ENCODE measurements at places on chromosomes 11 and 22.

GRCh38 chr22:42368379-42369249 is 63.6 kb downstream of the NFAM1 start:
- DNase-seq, result peak; percentile 41

DNA sequence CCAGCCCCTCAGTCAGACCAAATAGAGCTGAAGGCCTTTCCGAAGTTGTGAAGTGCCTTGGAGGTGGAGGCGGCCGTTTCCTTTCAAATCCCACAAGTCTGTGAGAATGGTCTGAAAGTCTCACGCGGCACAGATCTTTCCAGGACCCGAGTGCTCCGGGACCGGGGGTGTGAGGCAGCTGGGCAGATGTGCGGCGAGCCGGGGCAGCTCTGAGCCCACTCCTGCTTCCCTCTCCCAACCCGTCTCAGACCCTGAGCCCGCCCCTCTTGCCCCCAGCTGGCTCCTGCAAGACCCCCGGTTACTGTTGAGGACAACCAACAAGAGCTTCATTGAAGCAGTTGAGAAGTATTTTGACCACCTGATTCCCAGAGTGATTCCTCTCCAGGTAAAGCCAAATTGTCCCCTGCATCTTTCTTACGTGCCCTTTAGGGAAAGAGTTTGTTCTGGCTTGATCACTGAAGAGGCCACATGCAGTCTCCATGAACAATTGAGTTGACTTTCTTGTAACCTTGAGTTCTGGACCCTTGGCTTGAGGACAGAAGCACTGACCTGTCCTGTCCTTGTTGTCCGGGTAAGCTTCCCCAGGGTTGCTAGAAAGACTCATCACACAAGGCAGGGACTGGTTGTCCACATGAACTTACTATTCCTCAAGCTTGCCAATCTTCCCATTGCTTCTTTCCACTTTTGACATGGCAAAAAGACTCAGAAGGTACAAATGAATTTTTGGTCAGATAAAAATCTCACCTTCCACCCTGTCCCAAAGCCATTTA is 7.5 kb downstream of the GLB1L3 start:
- DNase-seq, result no peak

DNA sequence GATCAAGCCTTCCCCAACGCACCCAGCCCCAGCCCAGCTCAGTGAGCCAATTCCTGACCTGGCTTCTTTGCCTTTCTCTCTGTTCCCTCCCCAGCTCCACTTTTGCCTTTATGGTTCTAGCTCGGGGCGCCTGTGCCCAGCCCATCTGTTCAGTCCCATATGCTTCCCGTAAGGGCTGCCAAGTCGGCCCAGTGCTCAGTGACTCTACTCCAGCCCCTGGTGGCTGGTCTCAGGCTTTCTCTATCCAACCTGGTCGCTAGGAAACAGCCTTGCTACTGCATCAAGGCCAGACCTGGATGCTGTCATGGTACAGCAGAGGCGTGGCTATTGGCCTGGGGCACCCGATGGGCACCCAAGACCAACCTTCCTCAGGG is 178.0 kb downstream of the DSCAML1 start:
- peak; percentile 25 for DNase-seq

- no peak for DNase-seq
Measured at GRCh38 chr11:130598433-130598832, 150.0 kb downstream of the ADAMTS15 start.

- no peak for DNase-seq
Measured at GRCh38 chr11:12523180-12523924, 146.0 kb downstream of the PARVA start.

DNA sequence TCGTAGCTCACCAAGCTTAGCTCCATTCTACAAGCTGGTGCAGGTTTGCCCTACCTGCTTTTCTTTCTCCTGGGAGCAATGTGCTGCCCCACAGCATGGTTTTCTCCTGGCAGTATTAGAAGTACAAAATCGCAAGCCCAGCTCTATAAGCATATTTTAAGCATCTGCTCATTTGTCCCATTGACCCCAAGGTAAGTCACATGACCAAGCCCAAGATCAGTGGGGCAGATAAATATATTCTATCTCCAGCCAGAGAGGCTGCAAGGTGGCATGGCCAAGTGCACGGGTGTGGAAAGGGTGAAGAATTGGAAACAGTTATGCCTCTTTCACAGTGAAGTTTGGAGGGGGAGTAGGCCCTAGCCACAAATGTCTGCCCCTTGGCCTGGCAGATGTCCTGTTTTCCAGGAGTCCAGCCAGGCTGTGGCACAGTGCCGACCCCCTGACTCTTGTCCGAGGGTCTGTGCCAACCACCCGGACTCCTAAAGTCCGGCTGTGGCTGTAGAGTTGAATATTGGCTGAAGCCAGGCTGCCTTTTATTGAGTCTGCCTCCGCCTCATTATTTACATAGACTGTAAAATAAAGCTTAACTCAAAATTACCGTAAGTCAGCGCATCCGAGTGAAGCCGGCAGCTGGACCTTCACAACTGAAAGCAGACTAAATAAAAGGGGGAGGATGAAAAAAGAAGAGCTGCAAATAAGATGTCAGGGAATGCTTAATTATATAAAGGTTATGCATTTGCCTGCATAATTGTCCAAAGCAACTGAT is 165.7 kb downstream of the COMMD9 start:
- no peak for DNase-seq

DNA sequence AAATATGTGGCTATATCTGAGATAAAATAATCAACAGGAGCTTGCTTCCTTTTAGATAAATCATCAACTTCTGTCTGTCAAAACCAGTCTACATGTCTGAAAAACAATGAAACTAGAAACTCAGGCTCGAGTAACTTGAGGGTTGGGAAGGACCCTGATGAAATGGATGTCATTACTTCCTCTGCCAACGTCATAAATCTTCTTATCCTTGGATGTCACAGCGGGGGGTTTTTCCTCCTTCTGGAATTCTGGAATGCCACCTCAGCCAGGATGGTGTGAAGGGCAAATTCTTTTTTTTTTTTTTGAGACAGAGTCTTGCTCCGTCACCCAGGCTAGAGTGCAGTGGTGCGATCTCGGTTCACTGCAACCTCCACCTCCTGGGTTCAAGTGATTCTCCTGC is 13.4 kb downstream of the LGR4 start:
- no peak for DNase-seq

DNA sequence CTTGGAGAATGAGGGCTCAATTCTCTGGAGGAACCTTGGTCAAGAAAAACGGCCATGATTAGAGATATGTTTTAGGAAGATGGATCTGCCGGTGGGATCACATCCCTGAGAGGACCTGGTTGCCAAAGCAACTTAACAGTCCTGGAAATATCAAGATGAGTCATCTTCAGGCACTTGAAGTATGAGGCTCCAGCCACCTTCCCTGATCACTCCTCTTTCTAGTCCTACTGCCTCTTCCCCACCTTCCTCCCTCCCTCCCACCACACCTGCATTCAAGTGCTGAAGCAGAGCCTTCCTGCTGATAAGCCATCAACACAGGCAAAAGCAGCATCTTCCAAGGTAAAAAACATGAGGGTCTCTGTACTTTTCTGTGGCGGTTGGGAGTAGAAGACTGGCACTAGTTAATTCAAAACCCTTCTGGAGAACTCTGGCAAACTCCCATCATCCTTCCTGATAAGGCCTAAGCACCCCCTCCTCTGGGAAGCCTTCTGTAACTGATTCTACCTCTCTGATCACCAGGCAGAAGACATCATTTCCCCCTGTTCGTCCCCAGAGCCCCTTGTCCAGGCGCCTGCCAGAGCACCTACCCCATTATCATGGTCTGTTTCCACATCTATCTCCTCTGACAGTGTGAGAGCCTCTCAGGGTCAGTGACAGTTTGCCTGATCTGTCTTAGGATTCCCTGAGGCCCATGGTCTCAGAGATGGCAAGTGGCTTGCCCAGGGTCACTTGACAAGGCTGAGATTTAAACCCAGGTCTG is 79.8 kb downstream of the CLPB start:
- DNase-seq, result no peak

DNA sequence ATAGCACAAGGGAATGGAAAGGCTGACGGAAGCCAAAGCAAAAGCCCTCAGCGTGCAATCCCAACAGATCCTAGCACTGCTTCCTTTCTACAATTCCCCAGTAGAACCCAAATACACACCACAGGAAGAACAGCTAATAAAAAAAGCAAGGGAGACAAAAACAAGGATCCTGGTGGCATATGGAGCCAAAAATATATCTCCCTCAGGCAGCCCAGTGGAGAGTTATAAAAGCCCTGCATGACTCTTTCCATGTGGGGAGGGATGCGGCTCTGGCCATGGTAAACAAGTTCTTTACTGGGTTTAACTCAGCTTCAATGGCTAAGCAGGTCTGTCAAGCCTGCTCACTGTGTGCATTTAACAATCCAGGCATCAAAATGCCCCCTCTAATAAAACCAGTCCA is 88.1 kb downstream of the PIWIL4 start:
- DNase-seq, result no peak

GRCh38 chr11:36328966-36329673 is 33.0 kb downstream of the PRR5L start:
- no peak for DNase-seq

GRCh38 chr11:73349633-73350032 is 26.6 kb upstream of the RELT start:
- DNase-seq, result no peak

DNA sequence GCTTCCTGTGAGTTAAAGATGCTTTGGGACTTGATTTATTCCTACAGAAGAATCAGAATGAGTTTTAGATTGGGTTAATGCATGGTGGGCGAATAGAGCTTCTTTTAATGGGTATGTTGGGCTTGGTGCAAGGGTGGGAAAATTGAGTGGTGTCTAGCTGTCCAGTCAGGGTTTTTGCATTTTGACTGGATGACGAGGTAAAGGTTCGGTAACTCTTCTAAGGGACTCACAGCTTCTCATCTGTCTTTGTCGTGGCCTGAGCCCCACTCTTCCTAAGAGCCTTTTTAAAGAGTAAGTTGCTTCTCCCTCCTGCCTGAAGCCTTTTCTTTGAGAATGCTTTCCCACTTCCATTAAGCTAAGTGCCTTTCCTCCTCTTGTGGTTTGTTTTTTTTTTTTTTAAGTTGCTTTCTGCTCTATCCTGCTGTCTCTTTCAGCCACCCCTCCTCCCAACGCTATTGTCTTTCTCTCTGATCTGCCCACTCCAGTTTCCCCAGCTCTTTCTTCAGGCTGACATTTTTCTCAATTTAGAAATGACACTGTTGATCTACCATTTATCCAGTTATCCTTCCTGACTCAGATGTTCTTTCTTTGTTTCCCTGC is 1.1 kb downstream of the DPF2 start:
- DNase-seq, result no peak

DNA sequence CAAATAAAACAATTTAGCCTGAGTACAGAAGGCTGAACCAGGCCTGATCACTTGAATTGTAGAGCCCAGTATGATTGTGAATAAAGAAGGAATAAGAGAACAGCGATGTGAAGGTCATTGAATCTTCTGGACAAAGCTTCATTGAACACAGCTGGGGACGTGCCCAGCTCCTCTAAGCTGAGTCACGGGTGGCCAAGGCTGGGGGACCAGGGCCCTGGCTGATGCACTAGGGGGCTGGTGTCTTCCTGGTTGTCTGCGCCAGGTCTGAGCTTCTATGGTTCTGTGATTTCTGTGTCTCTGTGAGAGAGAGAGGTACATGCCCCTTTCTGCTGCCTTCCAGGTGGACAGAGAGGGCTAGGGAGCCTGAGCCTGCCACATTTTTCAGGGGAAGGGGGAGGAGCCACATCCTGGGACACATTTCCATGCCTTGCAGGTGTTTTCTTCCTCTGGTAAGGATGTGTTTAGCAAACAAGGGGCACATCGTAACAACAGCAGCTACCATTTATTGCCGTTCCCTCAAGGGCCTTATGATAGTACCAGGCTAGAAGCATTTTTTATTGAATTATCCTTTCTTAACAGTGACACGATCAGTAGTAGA is 135.7 kb downstream of the C11orf91 start:
- no peak for DNase-seq

DNA sequence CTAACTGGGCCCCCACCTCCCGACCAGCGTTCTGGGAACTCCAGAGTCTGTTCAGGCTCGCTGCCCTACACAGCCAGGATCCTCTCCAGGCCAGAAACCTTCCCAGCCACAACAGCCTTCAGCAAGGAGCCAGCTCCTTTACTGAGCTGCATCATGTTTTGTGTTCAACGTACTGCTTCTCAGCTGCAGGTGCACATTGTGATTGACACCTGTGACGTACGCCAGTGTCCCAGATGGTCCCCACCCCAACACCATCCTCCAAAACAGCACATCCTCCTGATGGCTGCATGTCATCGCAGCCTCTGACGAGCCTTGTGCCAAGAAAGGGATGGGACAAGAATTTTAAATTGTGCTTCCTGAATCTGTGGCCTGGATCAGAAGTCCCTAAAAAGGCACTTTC is 117.5 kb downstream of the SPATA19 start:
- no peak for DNase-seq

- DNase-seq, result no peak
Measured at GRCh38 chr22:43245717-43246116, 58.8 kb upstream of the TTLL12 start.

DNA sequence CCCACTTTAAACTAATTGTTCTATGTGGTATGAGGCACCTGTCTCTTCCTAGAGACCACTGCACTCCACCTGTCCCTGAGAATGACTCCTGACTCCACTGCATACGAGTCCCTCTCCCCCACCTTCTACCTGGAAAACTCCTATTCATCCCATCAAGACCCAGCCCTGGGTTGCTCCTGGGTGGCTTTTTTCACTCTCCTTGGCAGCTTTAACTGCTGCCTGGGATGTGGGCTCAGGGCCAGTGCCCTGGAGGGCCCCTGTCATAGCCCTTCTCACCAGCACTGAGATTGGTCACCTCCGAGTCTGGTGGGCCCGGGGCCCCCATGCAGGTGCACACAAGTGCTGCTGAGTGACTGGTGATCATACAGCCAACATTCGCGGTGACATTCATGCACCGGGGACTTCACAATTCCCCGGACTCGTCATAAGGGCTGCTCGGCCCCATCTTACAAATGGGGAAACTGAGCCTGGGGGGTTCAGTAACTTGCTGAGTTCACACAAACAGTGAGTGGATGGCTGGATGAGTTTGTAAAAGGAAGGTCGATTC is 25.9 kb upstream of the TOLLIP start:
- no peak for DNase-seq

DNA sequence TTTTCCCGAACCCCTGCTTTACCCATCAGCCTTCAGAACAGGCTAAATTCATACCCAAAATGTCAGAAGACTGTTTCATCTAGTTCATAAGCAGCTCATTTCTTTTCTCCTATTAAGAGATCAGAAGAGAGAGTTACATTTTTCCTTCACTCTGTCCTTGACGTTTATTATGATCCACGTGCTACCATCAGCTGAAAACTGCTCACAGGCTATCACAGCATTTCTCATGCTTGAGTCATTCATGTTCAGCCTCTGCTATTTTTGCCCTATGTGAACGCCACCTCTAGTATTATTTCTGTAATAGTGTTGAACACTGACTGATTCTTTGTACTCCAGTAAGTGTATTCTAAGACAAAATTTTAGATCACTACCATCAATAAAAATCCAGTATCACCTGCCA is 51.9 kb downstream of the SLC1A2 start:
- no peak for DNase-seq
